ENCODE measurements at places on chromosomes 2 and 18.
A peak's percentile ranks its signal among the peaks of the same experiment; 100 is the strongest.

GRCh38 chr2:88919087-88919738 is 227.7 kb downstream of the RPIA start:
- DNase-seq = peak; percentile 24

GRCh38 chr2:216119146-216119545 is 10.0 kb downstream of the XRCC5 start:
- no peak for DNase-seq

- DNase-seq = no peak
These were observed 296.9 kb upstream of the STON1 start for GRCh38 chr2:48233005-48233404.

DNA sequence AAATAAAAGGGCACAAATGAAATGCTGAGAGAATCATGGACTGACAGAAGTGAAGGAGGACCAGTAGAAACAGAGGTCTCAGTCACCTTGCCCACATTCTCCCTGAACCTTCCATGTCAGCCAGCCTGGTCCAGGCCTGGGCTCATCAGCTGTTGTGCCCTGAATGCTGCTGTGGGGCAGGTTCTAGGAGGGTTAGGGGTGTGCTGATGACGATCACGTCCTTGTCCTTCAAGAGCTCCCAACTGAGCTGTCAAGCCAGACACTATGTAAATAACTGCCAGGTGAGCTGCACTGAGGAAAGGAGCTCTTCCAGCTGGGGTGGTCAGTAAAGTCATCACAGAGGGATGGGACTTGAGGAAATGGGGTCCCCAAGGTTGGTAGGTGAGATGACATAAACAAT is 156.5 kb downstream of the SMAD2 start:
- no peak for DNase-seq

- DNase-seq = no peak
These were observed 46.3 kb downstream of the MYO7B start for GRCh38 chr2:127581516-127582490.

DNA sequence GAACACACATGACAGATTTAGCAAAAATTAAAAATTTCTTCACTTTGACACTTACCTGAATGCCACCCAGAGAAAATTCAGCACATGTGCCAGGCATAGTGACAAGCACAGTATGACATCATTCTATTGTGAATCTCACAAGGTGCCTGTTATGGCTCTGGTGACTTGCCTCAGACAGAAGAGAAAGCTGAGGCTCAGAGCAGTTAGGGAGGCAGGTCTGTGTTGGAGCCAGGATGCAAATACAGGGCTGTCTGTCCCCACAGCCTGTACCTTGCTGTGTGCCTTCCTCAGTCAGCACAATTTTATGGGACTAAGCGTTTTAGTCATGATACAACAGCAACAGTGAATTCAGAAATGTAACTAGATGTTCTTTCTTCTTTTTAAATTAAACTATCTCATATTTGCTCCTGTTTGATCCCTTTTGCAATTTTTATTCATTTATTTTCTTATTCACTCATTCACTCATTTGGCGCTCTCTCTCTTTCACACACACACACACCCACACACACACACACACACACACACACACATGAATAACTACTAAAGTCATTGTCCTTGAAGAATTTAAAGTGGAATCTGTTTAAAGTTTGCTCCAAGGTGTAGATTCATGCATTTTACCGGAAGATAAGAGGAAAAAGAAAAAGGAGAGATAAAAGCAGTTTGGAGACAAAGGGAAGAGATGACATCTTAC is 37.9 kb upstream of the CTAGE1 start:
- no peak for DNase-seq

GRCh38 chr2:86566821-86567190 is 3.6 kb upstream of the CHMP3 start:
- DNase-seq = no peak

All from Jurkat, Clone E6-1 (cell line).